ENCODE measurements at places on chromosomes 2 and 18.

- no peak for DNase-seq
Observed at GRCh38 chr18:22623513-22623912, 205.8 kb upstream of the CTAGE1 start.

DNA sequence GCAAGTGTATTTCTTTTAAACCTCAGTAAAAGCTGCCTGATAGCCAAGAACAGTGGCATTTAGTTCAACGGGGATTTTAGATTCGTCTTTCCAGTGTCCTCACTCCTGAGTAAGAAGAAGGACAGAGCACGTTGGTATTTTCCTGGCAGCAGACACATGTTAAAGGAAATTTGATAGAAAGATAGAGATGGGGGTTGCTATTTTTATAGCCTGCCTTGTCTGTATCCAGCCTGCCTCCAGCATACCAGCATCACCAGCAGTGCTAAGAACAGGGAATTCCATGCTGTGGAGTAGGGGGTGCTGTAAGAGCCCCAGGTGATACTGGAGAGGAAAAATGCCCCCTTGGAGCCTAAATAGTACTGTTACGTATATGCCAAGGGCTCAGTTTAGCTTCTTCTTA lies 1.1 kb upstream of the SMYD1 start:
- DNase-seq = no peak

- no peak for DNase-seq
Observed at GRCh38 chr2:62284471-62284870, 88.6 kb downstream of the B3GNT2 start.

- no peak for DNase-seq
Observed at GRCh38 chr2:36366491-36367120, 11.0 kb downstream of the CRIM1 start.

GRCh38 chr2:220188031-220188430 lies 560.6 kb downstream of the SLC4A3 start:
- no peak for DNase-seq

DNA sequence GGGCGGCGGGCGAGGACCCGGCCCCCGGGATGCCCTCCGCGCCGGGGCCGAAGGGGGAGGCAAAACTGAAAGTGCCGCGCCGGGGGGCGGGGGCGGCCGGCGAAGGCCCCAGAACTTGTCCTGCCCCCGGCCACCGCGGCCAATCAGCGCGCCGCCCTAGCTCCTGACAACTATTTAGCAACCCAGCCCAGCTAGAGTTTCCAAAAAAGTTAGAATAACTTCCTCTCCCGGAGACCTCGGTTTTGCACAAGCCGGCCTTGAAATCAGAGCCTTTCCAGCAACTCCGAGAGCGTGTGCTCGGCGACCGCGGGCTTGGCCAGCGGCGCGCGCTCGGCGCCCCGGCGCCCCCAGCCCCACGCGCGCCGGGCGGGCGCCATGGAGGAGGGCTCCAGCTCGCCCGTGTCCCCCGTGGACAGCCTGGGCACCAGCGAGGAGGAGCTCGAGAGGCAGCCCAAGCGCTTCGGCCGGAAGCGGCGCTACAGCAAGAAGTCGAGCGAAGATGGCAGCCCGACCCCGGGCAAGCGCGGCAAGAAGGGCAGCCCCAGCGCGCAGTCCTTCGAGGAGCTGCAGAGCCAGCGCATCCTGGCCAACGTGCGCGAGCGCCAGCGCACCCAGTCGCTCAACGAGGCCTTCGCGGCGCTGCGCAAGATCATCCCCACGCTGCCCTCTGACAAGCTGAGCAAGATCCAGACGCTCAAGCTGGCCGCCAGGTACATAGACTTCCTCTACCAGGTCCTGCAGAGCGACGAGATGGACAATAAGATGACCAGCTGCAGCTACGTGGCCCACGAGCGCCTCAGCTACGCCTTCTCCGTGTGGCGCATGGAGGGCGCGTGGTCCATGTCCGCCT lies at the start of gene TWIST2:
Gene TWIST2, plus strand, starts transcription at position 245 of the 850 bp plus-strand sequence. Its CDS starts 131 bp downstream, at position 376.
- DNase-seq = peak; percentile 75

- peak; percentile 69 for DNase-seq
Observed at GRCh38 chr2:15677141-15677843, 85.6 kb downstream of the DDX1 start.

GRCh38 chr2:196284144-196284844 lies 112.9 kb upstream of the STK17B start:
- no peak for DNase-seq

DNA sequence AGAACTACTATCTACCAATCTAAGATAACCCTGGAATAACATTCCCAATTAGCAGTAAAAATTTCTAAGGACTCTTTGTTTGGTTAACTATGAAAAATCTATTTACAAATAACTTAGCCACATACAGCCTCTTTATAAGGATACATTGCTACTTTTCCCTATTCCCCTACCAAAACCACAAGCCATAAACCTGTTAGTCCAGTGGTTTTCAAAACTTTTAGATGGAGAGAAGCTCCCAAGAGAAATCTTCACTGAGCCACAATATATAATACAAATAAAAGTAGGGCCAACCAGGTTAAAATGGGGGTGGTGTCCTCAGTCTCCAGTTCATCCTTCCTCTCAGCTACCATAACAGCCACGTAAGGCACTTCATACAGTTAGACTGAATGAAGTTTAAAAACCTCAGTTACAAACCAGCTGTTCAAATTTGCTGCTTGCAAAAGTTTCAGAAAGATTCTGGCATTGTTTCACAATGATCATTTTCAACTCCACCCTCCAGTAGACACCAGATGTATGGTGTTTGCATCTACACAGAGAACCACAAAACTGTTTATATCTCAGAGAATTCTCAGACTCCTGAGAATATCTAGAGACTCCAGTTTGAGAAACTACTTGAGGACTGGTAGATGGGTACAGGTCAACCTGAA lies 26.0 kb downstream of the SOS1 start:
- DNase-seq = no peak

DNA sequence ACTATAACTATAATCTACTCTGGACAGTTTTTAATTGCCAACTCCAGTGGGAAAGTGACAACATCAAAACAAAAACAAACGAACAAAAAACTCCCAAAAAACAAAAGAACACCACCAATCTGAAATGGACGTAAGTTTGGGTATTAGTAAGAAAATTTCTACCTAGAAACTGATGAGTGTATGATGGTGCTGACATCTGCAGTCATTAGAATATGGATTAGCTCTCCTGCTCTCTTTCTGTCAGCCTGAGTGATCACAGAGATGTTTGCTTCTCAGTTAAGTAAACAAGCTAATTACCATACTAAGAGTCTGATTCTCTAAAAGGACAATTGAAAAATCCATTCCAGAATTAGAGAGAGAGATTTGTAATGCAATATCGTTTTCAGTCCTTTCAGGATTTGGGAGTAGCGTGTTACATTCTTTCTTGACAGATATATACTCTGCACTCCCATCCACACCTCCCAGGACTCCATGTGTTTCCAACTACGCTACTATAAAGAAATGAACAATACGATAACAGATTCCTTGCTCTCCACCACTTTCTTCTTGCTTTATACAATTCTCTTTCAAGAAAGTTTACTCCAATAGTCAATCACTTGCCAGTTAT lies 1347.4 kb upstream of the PIK3C3 start:
- DNase-seq = no peak

GRCh38 chr2:161170958-161171932 lies 11.0 kb downstream of the TANK start:
- DNase-seq = no peak

DNA sequence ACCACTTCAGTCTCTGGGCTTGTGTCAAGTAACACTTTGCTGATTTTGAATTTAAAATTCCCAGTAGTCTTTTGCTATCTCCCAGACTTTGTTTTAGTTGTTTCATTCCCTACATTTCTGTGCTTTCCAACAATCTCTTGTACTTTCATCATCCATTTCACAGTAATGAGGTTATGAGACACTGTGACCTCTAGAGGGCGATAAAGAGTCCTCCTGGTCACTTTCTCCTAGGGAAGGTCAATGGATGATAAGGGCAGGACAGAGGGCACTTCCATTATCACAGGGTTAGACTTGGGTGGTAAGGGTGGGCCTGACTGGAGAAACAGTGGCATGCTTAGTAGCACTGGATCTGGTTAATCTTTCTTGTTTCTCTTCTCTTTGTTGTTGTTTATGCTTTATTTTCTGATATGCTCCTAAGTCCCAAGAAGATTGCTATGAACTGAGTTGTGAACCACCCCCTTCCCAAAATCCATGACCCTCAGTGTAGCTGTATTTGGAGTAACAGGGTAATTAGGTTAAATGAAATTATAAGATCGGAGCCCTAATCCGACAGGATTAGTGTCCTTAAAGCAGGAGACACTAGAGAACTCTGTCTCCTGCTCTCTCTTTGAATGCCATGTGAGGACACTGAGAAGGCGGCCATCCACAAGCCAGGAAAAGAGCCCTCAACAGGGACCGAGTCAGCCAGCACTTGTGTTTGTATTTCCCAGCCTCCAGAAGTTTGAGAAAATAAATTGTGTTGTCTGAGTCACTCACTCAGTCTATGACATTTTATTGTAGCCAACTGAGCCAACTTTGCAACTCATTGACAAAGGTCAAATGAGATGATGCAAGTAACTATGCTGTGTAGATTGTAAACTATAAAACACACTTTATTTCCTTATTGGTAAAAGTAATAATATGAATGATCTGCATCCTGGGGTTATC lies 779.2 kb downstream of the CNTNAP5 start:
- DNase-seq = no peak

Measured in right kidney (tissue), 9 donors.